ENCODE measurements at places on chromosomes 16 and 17. TPM values are rescaled to one million over a fixed set of nuclear protein-coding genes. Genes with fewer than 3 reads are reported as not detected.

ST6GALNAC2 gene
- total RNA-seq = 0.94 TPM

CAPNS2 gene
- 5.8 TPM for total RNA-seq

SLC6A2 gene
- not detected for total RNA-seq

TBX4 gene
- not detected for total RNA-seq

CCNF gene
- total RNA-seq = 19.8 TPM

LGALS9C gene
- 47.3 TPM for total RNA-seq
